ENCODE measurements at places on chromosomes 6 and 20.

GRCh38 chr20:12435268-12435667 is 517.6 kb downstream of the BTBD3 start:
- DNase-seq: no peak

- DNase-seq: no peak
These were observed 139.1 kb upstream of the POU3F2 start for GRCh38 chr6:98695091-98695801.

GRCh38 chr6:135820340-135820739 is 31.2 kb upstream of the PDE7B start:
- DNase-seq: peak; percentile 30

DNA sequence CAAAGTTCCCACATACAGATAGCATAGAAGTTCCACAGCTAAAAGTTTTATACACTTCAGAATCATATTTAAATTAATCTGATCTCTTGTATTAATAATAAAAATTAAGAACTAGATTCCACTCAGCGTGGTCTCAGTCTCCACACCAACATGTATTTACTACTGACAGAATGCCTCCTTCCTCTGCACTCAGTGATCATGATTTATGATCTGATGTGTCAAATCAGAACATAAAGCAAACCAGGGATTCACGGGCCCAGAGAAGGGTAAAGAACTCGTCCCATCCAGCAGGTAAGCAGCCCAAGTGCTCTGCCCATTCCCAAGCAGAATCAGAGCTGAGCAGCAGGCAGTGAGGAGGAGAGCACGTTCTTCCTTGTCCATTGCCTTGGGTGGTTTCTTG is 14.2 kb upstream of the ATRN start:
- DNase-seq: no peak

GRCh38 chr20:17620371-17621228 is 50.7 kb downstream of the DSTN start:
- DNase-seq: no peak

- DNase-seq: no peak
These were observed 88.1 kb downstream of the DACT2 start for GRCh38 chr6:168231393-168231957.

DNA sequence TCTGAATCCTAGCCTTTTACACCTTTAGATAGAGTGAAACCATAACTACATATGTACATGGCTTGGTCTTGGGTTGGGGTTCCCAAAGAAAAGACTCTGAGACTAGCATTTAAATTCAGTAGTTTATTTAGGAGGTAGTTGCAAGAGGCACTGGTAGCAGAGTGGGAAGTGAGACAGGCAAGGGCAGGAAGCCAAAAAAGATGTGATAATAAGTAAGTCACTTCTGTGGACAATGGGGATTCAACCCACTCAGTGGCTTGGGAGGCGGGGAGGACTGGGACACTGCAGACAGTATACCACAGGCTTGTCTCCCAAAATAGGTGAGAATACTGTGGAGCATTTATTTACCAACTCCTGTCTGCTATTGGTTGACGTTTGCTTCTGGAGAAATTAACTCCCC is 131.9 kb downstream of the SLC24A3 start:
- DNase-seq: no peak

GRCh38 chr20:4242376-4242775 is 227.0 kb upstream of the RNF24 start:
- no peak for DNase-seq

DNA sequence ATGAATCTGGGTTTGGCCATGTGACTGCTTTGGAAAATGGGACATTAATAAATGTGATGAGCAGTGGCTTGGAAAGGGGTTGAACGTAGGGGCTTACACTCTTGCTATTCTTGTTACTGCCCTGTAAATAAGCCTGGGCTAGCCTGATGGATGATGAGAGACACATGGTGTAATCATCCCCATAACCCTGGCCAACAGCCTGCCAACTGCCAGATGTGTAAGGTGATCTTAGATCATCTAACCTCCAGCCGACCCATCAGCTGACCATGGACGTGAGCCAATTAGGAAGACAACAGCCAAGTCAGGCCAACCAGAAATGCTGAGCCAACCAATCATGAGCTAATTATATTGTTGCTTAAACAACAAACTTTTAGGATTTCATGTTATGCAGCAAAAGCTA is 25.2 kb downstream of the FBXO30 start:
- no peak for DNase-seq

DNA sequence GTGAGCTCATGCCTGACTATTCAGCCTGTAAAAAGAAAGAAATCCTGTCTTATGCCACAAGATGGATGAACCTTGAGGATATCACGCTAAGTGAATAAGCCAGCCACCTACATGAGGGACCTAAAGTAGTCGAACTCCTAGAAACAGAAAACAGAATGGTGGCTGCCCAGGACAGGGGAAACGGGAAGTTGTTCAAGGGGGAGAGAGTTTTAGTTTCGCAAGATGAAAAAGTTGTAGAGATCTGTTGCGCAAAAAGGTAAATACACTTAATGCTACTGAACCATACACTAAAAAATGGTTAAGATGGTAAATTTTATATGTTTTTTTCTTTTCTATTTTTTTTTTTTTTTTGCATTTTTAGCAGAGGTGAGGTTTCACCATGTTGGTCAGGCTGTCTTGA is 74.1 kb upstream of the RALY start:
- no peak for DNase-seq

GRCh38 chr20:37946946-37947345 is 44.0 kb downstream of the VSTM2L start:
- DNase-seq: no peak

DNA sequence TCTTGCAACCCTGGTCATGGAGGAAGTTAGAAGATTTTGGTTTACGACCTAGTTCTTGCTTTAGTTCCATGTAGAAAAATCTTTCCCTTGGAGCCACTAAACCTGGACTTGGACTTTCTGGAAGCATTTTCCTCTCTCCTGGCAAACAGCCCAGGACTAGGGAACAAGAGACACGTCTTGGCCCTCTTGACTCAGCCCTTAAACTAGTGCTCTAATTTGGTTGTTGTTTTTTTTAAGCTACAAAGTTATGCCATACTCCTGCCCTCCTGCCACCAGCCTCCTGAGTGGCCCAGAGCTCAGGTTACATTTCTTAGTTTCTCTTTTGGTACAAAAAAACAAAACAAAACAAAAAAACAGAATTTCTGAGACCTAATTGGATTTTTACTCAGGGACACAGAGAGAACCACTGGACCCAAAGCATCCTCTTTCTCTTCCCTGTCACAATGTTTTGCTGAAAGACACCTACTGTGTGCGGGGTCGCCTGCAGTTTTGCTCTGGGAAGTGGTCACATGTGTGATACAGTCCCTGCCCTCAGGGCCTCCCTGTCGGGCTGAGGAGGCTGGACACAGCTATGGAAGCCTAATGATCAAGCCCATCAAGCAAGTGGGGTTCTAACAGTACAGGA is 32.3 kb upstream of the SCUBE3 start:
- no peak for DNase-seq

GRCh38 chr20:3586093-3586492 is 77.1 kb downstream of the GFRA4 start:
- DNase-seq: no peak

DNA sequence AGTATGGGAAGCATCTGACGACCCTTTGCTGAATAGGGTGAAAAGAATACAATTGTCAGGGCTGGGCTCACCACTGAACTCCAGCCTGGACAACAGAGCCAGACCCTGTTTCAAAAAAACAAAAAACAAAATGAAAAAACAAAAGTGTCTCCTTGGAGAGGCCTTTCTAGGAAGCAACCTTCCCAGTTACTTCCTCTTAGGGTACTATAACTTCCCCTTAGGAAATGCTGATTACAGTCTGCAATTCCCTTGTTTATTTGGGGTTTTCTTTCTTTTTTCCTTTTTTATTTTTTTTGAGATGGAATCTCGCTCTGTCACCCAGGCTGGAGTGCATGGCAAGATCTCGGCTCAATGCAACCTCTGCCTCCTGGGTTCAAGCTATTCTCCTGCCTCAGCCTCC is 20.5 kb upstream of the TTPAL start:
- DNase-seq: no peak

- no peak for DNase-seq
These were observed 161.3 kb upstream of the AGPAT4 start for GRCh38 chr6:161434921-161435747.

- no peak for DNase-seq
These were observed 24.4 kb downstream of the DNAH8 start for GRCh38 chr6:38739532-38739931.

DNA sequence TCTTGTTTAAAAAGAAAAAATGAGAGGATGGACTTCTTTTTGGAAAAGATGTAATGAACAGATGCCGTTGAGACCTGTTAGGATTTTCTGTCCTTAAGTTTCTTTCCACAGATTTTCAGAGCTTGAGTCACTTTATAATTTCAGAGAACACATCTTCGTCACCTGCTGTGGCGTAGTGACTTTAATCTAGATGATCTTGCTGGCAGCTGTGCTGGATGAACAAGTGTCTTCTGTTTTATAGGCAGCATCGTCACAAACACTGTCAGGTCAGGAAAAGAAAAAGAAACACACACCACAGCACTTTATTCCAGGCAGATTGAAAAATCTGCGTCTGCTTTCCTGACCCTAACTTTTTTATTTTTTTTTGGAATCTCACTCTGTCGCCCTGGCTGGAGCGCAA is 35.7 kb upstream of the GCNT2 start:
- DNase-seq: no peak

DNA sequence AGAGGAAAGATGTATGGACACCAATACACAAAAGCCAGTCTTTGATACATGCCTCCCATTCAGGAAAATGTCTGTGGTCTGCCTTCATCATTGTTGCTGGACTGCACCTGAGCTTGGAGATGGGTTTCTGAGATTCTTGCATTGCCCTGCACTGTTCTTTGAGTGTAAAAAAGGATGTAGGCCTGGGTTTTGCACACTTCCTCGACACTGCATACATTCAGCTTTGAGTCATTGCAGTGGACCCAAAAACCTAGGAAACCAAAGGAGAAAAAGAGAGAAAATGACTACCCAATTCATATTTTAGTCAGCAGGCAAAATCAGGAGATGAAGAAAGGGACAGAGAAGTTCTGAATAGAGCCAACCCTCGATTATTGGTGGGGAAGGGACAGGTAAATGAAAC is 9.0 kb downstream of the TOMM6 start:
- no peak for DNase-seq

GRCh38 chr6:104884867-104885517 is 25.3 kb upstream of the HACE1 start:
- DNase-seq: no peak

DNA sequence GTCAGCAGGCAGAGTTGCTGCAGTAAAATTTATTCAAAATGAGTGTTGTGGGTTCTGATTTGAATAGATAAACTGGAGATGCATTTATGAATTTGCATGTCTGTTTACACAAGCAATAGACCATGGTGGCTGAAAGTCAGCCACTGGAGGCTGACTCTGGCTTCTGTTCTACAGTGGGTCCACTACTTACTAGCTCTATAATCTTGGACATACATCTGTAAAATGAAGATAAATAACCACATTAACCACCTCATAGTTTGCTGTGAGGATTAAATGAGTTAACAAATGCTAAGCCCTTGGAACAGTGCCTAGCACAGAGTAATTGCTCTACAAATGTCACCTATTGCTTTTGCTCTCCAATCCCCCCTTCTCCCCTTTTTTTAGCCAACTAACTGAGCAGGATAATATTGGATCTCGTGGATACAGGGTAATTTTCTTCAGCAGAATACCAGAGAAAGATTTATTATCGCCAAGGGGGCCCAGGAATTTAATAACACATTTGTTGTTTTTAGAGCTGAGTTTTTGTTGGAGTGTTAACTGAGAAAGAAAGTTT is 1.4 kb upstream of the PM20D2 start:
- DNase-seq: no peak

DNA sequence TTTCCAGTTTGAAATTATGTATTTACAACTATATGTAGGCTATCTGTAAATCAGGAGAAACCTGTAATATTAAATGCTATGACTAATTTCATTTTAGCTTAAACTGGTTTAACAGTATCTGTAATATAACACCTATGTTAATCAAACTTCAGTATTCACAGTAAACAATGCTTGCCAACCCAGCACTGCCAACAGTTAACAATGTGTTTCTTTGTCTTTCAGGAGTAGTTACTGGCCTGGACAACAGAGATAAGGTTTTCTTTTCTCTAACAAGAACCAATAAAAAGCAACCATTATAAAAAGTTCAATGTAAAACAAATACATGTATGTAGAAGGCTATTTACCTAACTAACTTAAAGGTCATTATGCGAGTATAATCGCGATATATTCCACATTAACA is 158.8 kb downstream of the CDK19 start:
- DNase-seq: no peak

DNA sequence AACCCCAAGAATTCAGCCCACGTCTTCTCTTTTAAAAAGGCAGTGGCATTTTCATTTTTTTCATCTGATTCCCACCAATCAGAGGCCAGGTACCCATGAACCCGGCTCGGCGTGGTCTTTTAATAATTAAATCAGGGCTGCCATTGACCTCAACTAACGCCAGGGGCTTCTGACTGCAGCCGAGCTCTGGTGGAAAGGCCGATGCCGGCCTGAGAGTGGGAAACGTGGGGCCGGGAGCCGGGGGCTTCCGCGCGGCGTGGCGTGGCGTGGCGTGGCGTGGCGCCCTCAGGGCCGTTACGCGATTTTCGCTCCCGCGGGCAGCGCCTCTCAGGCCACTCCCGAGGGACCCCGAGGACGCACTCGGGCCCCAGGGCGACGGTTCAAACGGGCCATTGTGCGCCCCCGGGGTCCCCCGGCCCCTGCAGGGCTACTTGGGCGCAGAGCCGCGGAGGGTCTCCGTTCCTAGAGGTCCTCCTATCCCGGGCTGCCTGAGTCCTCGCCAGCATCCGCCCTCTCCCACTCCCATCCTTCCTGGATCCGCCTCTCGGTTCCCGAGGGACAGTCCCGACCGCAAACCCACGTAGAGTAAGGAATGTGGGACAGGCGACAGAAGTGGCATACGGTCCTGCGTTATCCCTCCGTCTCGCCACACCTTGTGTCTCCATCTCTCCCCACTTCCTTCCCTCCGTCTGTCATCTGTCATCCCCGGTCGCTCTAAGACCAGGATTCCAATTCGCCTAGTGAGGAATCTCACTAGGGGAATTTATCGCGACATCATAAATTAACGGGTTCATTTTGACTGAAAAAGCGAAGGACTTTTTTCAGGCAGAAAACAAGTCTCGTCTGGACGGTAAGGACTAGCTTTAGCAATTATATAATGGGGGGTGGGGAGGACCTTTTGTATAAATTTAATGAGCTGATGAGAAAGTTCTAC is 876 bp upstream of the TBPL1 start:
- peak; percentile 79 for DNase-seq

Data from glutamatergic neuron (in vitro differentiated cells).